Activated CD4-positive, alpha-beta T cell treated with anti-CD3 and anti-CD28 coated beads, Interleukin-2, Interleukin-4, amounts not matched to agents 100 ng/mL and 50 ng/mL, durations not matched to agents 16 hours and 8 hours (primary cell): ENCODE measurements at places on chromosomes 2 and 18.

- DNase-seq: no peak
Measured at GRCh38 chr2:145775591-145775990, 1255.7 kb upstream of the ZEB2 start.

GRCh38 chr2:175630280-175631244, 371.5 kb downstream of the LNPK start:
- no peak for DNase-seq

GRCh38 chr2:82993609-82994008, 1465.5 kb downstream of the SUCLG1 start:
- DNase-seq: no peak

DNA sequence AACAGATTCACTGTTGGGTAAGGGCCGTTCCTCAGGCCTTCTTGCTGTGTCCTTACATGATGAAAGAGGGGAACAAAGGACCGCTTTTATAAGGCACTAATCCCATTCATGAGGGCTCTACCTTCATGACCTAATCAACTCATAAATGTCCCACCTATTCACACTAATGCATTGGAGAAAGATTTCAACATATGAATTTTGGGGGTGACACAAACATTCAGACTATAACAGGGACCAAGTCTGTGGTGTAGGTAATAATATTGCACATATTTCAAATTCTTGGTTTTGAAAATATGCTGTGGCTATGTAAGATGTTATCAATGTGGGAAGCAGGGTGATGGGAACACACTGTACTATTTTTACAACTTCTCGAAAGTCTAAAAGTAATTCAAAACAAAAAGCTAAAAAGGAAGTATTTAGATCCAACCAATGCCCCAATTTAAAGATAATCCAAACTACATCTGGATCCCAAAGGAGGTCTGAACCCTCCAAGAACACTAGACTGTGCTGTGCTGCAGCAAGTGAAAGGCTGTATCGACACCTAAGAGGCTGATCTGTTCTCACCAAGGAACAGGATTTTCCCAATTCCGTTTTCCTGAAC, 82.4 kb upstream of the TGIF1 start:
- DNase-seq: no peak

GRCh38 chr2:219513787-219514186, 495 bp upstream of the ASIC4 start:
- no peak for DNase-seq

DNA sequence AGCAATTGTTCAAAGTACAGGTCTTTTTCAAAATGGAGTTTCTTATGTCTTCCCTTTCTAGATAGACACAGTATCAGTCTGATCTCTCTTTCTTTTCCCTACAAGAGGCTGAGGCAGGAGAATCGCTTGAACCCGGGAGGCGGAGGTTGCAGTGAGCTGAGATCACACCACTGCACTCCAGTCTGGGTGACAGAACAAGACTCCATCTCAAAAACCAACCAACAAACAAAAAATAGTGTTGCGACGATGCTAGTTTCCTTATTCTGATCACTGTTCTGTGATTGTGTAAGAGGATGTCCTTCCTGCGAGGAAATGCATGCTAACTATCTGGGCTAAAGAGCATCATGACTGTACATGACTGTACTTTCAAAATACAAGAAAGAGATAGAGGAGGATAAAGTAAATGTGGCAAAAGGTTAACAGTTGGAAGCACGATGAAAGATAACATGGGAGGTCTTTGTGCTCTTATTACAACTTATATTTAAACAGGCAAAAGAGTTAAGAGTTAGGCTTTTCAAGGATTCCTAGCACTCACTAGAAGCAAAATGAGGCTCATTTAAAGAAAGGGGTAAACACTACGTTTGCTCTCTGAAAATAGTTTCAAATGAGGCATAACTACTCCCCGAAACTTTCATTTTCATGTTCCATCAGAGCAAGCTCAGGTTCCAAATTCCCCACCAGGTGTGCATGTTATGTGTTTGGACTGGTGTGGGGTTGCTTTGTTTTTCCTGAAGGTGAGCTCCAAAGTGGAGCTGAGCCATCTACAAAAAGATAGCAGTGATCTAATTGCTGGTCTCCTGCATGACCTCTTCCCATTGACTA, 23.8 kb downstream of the SOWAHC start:
- DNase-seq: peak; percentile 42

DNA sequence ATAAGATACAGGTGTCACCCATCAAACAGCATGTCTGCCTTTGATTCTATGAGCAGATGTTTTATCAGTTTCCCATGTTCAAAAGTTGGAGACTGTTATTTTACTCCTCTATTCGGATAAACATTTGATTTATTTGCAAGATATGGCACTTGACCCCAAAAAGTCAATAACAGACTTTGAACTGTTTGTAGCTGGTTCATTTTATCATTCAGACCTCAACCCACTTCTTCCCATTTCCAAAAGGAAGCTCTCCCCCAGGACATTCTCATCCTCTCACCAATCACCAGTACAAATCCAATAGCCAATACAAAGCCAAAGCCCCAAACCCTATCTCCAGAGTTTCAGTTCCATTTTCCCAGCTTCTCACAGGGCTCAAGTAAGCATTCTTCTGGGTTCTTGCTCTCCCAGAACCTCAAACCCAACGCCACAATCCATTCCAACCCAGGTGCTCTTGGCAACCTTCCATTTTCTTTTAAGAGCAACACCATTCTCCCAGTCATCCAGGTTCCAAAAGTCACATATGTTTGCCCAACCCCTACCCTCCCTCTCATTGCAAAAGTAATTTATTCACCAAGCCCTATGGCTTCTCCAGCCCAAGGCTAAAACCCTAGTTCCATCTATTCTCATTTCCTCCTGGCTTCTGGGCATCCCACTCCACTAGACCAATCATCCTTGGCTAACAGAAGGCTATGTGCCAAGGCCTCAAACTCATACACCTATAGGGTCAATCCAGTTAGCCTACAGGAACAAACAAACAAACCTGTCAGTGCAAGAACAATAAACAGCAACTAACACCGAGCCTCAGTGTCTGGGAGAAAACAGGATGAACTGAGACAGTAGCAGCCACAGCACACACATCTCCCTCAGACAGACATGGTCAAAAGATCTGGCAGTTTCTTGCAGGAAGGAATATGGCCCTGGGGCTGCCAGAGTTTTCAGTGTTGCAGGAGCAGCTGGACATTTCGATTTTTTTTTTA, 9.2 kb downstream of the ACVR1 start:
- DNase-seq: no peak

- DNase-seq: no peak
Measured at GRCh38 chr2:187684174-187684573, 129.9 kb upstream of the TFPI start.

GRCh38 chr2:156673333-156673615, 237.1 kb downstream of the GPD2 start:
- DNase-seq: no peak

GRCh38 chr2:144592500-144593256, 72.8 kb upstream of the ZEB2 start:
- DNase-seq: no peak

- DNase-seq: peak; percentile 7
Measured at GRCh38 chr2:90207454-90208058, 1516.1 kb downstream of the RPIA start.

- DNase-seq: peak; percentile 80
Measured at GRCh38 chr18:63107171-63107845, 212.3 kb downstream of the BCL2 start.

DNA sequence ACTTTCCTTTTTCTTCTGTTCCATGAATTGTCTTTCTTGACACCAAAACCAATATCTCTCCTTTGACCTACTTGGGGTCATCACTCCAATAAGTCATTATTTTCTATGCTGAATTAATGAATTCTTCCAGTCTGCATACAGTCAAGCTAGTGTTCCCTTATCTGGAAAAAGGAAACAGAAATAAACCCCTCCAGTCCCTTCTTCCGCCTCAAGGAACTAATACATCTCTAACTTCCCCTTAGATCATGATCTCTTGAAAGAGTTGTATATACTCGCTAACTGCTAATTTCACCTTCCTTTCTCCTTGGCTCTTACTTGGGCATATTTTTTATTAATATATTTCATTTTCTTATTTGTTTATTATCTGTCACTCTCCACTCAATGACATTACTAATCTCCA, 7.3 kb upstream of the ARHGAP15 start:
- no peak for DNase-seq

- no peak for DNase-seq
Measured at GRCh38 chr2:192443831-192444230, 249.1 kb upstream of the TMEFF2 start.

GRCh38 chr18:23825978-23826405, 136.7 kb downstream of the LAMA3 start:
- no peak for DNase-seq

DNA sequence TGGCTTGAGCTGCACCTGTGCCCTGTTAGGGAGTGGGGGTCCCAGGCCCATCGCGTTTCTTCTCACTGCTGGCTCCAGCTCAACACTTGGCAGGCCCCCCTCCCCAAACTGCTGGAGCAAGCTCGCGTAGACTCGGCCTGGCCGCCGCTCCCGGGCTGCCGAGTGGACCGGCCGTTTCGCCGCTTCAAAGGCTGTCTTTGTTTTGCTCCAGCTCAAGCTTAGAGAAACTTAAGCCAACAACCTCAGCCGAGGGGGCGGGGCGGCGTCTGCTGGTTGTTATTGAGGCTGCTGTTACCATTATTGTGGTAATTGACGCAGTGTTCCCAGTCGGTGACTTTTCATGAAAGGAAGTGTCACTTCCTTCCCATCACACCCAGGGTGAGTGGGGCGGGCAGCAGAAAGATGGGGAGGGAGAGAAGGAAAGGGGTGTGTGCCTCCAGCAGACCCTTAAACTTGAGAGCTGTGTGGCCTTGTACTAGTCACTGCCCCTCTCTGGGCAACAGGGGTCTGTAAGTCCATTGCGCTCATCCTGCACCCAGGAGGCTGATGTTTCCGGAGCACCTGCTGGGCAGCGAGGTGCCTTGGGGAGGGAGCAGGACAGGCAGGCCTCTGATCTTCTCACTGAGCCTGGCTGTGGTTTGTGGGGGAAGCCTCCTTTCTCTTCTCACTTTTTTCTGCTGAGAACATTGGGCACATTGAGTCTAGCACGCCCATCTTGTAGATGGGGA, 2.1 kb downstream of the ARID5A start:
- peak; percentile 81 for DNase-seq

DNA sequence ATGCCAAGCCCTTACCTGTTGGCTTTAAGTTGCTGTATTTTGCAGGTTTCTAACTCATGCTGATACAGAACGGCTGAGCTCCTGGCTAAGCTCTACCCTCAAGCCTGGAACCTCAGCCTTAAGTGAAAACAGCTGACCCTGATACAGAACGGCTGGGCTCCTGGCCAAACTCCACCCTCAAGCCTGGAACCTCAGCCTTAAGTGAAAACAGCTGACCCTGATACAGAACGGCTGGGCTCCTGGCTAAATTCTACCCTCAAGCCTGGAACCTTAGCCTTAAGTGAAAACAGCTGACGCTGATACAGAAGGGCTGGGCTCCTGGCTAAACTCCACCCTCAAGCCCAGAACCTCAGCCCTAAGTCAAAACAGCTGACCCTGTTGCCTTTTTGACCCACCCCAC, 17.6 kb upstream of the DNER start:
- DNase-seq: no peak

- DNase-seq: no peak
Measured at GRCh38 chr2:200695191-200695590, 109.4 kb downstream of the AOX1 start.

GRCh38 chr18:389658-390357, 110.7 kb downstream of the COLEC12 start:
- DNase-seq: no peak

- no peak for DNase-seq
Measured at GRCh38 chr2:203678971-203679370, 27.5 kb upstream of the CD28 start.

DNA sequence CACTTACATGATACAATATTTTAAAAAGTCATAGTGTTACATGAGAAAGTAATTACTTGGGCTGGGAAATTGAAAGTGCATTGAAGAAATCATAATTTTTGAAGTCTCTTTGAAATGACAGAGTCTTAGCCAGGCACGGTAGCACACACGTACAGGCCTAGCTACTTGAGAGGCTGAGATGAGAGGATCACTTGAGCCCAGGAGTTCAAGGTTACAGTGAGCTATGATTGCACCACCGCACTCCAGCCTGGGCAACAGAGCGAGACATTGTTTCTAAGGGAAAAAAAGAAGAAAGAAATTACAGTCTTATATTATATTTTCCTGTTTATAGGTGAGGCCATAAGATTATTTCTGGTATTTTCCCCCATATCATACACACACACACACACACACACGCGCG, 9.2 kb upstream of the IAH1 start:
- DNase-seq: no peak

GRCh38 chr2:149132339-149132738, 93.8 kb downstream of the LYPD6B start:
- DNase-seq: no peak

GRCh38 chr2:109724533-109725460, 69.3 kb upstream of the RGPD5 start:
- DNase-seq: no peak

- no peak for DNase-seq
Measured at GRCh38 chr18:25724997-25725396, 365.4 kb downstream of the SS18 start.

DNA sequence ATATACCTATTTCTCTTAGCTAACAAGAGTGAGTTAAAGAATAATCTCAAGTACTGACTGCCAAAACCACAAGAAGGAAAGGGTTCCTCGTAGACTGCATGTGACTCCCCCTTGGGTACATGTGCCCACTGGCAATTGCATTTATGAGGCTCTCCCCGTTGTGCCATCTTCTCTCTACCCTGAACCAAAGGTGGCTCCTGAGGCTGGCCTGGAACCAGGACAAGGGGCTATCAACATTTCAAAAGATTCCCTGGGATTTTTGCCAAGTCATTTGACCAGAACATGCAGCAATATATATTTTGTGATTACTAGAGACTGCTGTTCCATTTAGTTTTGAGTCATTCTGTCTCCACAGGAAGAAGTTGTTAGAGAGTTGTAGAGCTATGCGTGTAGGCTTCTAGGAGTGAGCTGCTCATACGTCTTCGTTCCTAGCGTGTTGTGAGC, 45.8 kb downstream of the LAMA3 start:
- peak; percentile 7 for DNase-seq

- DNase-seq: no peak
Measured at GRCh38 chr2:56199492-56199891, 15.7 kb downstream of the CCDC85A start.

GRCh38 chr2:160432633-160433032, 61.0 kb downstream of the RBMS1 start:
- no peak for DNase-seq

GRCh38 chr18:28034567-28034966, 142.4 kb downstream of the CDH2 start:
- DNase-seq: no peak
